Kasumi-1 (cell line): ENCODE measurements at places on chromosomes 1 and 21.

DNA sequence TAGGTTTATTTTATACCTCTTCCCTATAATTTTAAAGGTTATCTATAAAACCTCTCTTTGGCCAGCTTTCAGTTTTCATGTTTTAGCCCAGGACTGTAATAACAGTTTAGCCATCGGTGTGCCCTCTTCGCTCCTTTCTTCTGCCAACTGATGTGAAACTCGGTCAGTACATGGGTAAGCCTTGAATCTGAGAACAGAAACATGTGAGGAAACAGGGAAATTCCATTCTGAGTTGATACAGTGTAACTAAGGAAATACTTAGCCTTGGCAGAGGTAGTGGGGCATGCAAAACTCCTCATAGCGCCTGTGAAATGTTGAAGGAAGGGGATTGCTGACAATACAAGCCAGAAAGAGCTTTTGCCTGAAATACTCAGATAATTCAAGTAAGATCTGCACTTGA, 465.2 kb downstream of the NCAM2 start:
- DNase-seq: no peak

DNA sequence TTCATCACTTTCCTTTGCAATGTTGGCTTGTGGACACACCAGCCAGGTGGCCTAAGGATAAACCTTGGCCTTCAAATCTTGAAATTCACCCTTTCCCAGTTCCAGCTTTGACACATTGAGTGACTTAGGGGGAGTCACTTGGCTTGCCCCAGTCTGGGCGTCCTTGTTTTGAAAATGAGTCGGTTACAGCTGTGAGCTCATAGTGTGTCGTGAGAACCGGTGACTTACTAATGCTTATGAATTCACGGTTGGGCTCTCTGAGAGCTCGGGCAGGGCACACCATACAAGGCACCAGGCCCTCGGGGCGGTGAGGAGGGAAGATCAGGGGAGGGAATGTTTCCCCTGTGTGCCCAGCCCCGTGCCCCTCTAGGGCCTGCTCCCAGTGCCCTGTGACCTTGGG, 126.9 kb upstream of the TMPRSS2 start:
- DNase-seq: no peak

GRCh38 chr1:233477359-233477758, 136.5 kb upstream of the KCNK1 start:
- no peak for DNase-seq

DNA sequence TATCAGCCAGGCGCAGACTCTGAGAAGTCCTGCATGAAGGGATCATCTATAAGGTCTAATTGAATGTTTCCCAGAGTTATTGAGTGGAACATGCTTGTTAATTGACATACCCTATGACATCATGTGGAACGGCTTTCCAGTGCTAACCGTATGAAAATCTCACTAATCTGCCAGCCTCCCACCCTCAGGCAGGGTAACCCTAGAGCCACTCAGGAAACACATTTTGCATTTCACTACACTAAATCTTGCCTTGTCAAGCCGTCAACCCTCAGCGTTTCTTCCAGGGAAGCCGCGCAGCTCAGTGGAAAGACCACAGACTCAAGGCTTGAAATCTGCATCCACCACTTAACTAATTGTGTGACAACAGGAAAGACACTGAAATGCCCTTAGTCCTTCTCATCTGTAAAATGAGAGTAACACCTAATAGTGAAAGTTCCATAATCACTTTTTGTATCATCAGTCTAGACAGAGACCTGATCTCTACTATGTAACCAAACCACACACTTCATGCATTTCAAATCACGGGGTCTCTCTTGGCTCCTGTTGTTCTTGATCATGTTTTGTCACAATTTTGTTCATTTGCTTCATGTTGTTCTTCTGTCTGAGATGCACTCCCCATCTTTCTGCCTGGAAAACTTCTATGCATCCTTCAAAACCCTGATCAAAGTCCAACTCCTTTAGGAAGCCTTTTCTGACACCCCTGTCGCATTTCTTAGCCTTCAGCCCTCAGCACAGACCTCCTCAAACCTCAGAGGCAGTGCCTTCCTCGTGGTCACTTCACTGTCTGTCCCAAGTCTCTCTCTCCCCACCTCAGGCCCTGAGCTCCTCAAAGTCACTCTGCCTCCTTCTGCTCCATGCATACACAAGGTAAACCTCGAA, 246.5 kb downstream of the TOMM20 start:
- no peak for DNase-seq

DNA sequence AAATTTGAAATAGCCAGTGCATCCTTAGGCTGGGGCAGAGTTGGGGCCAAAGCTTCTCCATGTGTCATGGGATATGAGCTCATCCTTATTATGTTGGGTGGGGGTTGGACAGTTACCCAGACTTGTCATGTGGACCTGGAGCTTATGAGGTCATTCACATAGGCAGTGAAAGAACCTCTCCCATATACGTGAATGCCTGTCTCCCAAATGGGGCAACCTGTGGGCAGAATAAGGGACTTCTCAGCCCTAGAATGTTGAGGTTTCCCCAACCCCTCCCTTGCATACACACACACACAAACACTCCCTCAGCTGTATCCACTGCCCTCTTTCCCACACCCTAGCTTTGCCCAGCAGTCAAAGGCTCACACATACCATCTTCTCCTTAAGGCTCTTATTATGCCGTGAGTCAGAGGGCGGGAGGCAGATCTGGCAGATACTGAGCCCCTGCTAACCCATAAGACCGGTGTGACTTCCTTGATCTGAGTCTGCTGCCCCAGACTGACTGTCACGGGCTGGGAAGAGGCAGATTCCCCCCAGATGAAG, 2.3 kb upstream of the IVL start:
- no peak for DNase-seq

DNA sequence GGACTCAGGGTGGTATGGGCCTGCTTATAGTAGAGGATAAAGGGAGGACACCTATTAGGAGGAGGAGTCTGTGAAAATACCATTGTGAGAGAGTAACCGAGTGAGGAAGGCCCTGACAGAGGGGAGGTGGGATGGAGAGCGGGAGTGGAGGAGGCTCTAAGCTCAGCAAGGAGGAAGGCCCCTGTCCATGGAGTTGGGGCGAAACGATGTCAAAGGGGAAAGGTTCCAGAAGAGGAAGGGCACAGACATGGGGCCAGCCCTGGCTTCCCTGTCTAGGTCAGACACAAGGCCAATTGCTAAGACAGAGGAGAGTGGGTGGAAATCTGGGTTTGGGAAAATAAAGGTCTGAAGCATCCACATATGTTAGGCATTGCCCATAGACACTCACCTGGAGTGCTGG, 44.2 kb downstream of the ELK4 start:
- DNase-seq: no peak

- DNase-seq: no peak
Observed at GRCh38 chr1:92356956-92357355, 58.1 kb downstream of the RPAP2 start.

GRCh38 chr1:157189986-157190982, 52.1 kb upstream of the ETV3 start:
- no peak for DNase-seq

DNA sequence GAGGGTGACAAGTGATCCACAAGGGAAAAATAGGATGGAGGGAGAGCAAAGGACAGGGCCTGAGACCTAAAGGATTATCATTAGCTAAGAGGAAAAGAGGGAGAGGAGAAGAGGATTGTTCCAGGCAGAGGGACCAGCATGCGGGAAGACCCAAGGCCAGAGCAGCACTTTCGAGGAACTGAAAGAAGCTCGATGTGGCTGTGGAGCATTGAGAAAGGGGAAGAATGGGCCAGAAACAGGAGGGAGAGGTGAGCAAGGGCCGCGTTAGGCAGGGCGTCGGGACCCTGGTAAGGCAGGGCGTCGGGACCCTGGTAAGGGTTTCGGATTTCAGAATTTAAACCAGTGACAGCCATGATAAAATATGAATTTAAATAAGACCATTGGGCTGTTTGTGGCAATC, 22.8 kb upstream of the CSF1 start:
- no peak for DNase-seq

DNA sequence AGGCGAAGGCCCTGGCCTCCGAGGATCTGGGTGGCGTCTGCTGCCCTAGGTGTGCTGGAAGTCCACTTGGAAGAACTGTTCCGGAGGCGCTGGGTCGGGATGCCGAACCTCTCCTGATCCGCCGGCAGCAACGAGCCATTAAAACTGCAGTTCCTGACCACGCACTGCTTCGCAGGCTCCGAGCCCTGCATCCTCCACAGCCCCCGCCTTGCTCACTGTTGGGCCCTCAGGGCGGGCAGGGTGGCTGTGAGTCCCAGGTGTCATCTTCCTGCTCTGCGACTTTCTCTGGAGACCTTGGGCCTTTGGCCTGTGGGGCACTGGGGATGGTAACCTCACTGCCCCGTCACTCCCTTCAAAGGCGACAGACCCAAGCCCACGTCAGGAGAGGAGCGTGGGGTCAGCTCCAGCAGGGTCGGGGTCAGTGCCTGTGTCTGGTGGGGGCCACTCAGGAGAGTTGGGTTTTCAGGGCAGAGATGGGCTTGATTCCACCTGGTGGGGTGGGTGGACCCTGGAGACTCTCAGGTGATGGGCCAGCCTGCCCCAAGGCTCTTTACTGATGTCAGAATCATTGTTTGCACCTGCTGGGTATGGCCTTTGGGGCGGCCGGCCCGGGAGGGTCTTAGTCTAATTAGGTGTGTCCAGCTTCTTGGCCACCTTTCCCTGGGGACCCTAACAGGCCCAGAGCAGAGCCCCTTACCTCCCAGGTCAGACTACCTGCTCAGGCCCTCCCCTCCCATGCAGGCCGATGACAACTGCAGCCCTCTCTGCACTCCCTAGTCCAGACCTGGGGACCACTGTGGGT, 3.1 kb downstream of the PRXL2B start:
- no peak for DNase-seq

DNA sequence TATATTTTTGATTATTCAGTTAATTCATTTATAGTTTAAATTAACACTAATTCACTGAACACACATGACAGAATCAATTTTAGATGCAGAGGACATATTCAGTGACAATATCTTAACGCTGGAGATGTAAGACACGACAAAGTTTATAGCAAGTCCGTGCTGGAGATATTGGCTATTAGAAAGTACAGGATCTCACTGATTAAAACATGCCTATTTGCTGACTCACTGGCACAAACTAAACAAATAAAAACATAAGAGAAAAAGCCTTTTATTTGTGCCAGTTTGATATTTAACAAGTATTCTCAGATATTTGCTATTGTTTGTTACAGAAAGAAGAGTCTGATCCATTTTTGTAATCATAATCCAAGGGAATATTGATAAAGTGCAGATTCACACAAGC, 1122.9 kb upstream of the B3GALT2 start:
- DNase-seq: no peak

DNA sequence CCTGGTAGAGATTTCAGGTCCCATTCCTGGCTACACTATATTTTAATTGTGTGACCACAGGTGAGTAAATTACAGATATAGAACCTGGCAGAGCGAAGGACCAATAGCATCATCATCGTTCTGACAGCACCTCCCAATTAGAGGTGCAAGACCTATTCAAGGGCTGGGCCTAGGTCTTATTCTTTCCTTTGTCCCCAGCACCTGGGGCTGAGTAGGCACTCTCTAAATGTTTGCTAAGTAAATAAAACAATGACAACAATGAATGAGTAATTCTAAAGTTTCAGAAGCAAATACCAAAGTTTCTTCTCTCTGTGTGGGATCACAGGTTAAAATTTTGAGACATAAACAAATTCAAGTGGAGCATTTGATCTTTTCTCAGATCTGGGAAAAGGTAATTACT, 32.7 kb downstream of the BEND5 start:
- DNase-seq: no peak

- no peak for DNase-seq
Observed at GRCh38 chr1:119007339-119007669, 19.2 kb upstream of the TBX15 start.

- DNase-seq: no peak
Observed at GRCh38 chr1:56964349-56965017, 1.3 kb downstream of the C8B start.

GRCh38 chr1:152886085-152886484, 8.0 kb downstream of the SMCP start:
- DNase-seq: no peak

- peak; percentile 3 for DNase-seq
Observed at GRCh38 chr1:24190983-24191461, 3.9 kb upstream of the IFNLR1 start.

GRCh38 chr1:187383366-187383765, 554.6 kb downstream of the PLA2G4A start:
- no peak for DNase-seq

- no peak for DNase-seq
Observed at GRCh38 chr21:36347278-36347961, 27.4 kb downstream of the MORC3 start.

DNA sequence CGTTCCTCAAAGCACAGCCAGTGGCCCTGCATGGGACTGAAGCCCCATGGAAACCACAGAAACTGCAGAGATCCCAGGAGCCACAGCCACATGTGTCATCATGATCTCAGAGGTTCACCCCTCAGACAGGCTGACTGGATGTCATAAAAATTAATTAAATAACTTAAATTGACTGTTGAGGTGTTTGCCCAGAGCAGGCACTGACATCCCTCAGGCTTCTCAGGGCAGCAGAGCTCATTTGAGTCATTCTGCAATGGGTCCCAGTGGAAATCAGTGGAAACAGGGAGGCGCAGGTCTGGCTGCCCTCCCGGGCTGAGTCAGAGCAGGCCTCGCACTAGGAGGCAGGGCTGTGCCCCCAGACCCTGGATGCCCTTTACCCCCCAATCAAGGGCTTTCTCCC, 135.1 kb downstream of the CDC7 start:
- no peak for DNase-seq
